Fibroblast of gingiva (primary cell): ENCODE measurements at places on chromosomes 12 and 14.
A peak's percentile ranks its signal among the peaks of the same experiment; 100 is the strongest.

GRCh38 chr12:91188778-91189177, 6.2 kb upstream of the DCN start:
- DNase-seq: no peak

- DNase-seq: no peak
Observed at GRCh38 chr12:184811-185575, 29.0 kb downstream of the SLC6A12 start.

GRCh38 chr14:99759546-99759925, 33.7 kb upstream of the EML1 start:
- no peak for DNase-seq

DNA sequence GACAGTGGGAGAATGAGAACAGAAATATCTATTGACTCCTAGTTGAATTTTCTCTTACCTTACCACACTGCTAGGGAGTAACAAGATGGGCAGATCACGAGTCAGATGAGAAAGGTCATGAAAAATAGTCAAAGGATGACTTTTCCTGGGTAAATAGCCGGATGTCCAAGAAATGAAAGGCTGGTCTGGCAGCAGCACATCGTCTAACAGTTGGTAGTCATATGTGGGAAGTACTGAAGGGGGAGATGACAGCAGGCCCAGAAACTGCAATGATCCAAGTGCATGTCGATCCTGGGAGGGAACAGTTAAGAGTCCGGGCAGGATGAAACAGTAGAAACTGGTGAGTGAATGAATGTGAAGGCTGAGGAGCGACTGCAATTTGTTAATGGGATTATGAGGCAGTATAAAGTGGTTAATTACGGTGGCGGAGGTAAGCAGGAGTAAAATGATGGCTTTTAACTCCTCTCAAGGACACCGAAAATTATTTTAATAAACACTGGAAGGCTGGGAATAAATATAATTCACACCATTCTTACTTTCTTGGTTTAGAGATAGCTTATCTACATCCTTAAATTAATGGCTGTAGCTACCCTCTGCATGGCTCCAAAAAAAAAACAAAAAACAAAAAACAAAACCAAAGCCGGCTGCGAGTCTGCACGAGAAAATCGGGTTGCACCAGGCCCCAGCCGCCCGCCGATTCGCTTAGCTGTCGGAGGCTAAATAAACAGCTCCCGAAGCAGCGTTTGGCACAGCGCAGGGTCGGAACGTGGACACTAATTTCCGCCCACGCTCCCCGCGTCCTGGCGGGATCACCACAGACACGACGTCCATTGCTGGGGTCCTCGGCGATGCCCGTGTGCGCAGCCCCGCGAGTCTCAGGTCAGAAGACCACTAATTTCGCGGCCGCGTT, 1.0 kb upstream of the ERC1 start:
- peak; percentile 80 for DNase-seq

DNA sequence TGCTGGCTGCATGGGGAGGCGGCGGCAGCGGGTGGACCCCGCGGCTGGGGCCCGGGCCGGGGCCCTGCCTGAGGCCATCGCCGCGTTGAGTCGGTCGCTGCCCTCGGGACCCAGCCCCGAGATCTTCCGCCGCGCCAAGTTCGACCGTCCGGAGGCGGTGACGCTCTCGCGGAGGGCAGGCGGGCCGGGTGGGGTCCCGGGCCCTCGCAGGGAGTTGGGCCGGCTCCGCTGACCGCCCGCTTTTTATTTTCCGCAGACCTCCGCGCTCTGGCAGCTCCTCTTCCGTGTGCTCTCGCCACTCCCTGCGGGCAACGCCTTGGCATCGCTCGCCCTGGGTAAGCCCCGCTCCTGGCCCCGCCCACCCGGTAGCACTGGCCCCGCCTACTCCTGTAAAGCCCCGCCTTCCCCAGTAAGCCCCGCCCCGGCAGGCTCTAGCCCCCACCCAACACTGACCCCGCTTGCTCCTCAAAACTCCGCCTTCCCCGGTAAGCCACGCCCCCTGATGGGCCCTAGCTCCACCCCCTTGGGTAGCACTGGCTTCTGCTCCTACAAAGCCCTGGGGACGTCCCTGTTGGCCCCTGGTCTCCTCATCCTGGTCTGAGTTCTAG, 424 bp downstream of the TEDC1 start:
- peak; percentile 32 for DNase-seq

DNA sequence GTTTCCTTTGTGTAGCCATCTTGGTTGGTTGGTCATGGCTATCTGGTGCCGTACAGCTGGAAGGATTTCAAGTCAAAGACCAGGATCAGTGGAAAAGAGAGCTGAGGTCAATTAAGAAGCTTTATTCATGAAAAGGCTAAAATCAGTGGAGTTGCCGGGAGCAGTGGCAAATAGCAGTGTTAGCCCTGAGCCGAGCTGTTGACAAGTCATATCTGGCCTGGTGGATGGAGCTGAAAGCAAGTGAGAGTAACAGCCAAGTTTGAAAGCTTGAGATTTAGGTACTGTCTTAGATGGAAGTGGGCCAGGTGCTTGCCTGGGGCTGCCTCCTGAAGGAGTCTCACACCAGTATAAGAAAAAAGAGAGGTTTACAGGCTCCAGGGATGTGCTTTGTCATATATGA, 9.0 kb downstream of the BATF start:
- no peak for DNase-seq

DNA sequence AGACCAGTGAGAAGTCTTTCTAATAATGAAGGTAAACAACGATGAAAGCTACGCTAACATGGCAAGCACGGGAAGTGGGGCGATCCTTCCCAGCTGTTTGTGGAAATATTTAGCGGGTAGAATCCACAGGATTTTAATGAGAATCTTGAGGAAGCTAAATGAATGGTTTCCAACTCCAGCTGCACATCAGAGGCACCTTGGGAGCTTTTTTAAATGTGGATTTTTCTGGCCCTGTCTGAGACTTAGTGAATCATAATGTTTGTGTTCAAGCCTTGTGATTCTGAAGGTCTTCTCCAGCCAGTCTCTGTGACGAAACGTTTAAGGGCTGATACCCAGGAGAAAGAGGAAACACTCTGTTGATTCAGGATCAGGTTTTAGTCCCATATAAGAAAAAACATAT, 169.8 kb downstream of the CAPZA3 start:
- no peak for DNase-seq

GRCh38 chr12:46149079-46149464, 119.8 kb downstream of the SLC38A1 start:
- DNase-seq: no peak

GRCh38 chr14:60839057-60839456, 104.5 kb downstream of the MNAT1 start:
- DNase-seq: no peak

- DNase-seq: no peak
Observed at GRCh38 chr14:58887931-58888330, 250.2 kb downstream of the DACT1 start.

- peak; percentile 46 for DNase-seq
Observed at GRCh38 chr12:26701604-26702215, 131.3 kb downstream of the ITPR2 start.

GRCh38 chr12:52543985-52544883, 8.7 kb downstream of the KRT71 start:
- DNase-seq: no peak

DNA sequence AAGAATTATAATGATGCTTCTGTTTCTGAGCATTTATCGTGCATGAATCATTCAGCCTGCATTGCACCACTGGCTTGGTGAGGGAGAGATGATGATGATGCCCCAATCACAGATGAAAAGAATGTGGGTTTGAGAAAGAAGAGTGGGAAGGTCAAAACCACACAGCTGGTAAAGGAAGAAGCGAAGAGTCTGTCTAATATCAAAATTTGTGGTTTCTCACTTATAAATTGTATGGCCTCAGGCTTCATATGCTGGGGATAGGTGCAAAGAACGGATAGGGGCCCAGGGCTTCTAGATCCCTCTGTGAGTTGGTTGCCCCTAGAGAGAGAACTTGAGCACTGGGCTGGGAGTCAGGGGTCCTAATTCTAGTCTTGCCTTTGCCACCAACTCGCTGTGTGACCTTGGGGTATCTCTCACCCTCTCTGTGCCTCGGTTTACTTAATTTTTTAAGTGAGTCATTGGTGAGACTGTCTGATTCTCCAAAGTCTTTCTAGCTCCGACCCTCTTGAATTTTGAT, 2.2 kb downstream of the OASL start:
- peak; percentile 72 for DNase-seq

GRCh38 chr14:37746140-37746832, 150.9 kb downstream of the TTC6 start:
- DNase-seq: no peak

DNA sequence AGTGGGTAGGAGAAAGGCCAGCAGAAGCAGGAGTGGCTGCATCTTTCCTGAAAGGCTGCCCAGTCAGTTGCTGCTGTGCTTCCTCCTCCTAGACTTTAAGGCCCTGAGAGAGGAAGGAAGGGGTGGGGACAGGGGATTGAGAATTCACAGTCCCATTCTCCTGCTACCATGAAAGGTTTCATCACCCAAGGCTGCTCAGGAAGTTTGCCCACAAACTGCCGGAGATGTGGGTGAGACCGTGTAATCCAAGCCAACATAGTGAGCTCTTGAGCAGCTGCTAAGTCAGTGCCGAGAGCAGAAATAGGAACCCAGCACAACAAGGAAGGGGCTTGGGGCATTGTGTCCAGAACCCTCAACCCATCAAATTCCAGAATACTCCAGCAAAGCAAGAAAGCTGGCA, at the start of gene CTSG:
Gene CTSG (minus strand): TSS at position 69 of the 400 bp plus-strand sequence. CDS start 27 bp downstream, at position 42.
- DNase-seq: no peak

GRCh38 chr12:40248034-40248433, 23.2 kb downstream of the LRRK2 start:
- DNase-seq: no peak

- DNase-seq: no peak
Observed at GRCh38 chr14:51596488-51597117, 55.1 kb upstream of the FRMD6 start.

GRCh38 chr14:35883677-35884293, 57.6 kb downstream of the BRMS1L start:
- peak; percentile 25 for DNase-seq

DNA sequence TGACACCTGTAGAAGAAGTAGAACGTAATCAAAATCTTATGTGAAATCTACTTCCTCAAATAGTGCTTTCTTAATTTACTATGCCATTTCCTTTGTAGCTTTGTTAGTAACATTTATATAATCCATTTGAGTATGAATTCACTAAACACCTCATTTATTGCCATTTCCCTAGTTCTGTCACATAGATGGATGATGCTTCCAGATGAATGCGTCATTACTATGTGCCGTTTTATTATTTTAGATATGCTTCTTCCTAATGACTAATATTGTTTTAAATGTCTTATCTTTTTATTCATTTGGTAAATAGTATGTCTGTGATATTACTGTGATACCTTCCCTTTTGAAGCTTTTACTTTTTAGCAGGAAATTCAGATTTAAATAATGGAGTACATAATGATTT, 14.4 kb downstream of the FRMD6 start:
- no peak for DNase-seq

- DNase-seq: peak; percentile 81
Observed at GRCh38 chr14:23209651-23210423, 26.4 kb upstream of the SLC7A8 start.

DNA sequence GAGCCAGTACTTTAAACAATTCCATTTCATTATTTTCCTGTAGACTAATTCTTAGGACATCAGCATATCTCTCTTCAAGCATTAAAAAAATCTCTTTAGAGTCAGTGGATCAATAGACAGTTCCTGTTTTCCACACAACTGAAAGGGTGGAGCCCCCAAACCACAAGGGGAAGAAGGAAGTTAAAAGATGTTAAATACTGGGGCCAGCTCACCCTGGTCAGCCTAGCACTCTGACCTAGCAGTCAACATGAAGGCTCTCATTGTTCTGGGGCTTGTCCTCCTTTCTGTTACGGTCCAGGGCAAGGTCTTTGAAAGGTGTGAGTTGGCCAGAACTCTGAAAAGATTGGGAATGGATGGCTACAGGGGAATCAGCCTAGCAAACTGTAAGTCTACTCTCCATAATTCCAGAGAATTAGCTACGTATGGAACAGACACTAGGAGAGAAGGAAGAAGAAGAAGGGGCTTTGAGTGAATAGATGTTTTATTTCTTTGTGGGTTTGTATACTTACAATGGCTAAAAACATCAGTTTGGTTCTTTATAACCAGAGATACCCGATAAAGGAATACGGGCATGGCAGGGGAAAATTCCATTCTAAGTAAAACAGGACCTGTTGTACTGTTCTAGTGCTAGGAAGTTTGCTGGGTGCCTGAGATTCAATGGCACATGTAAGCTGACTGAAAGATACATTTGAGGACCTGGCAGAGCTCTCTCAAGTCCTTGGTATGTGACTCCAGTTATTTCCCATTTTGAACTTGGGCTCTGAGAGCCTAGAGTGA, at the start of gene LYZ:
Gene LYZ (plus strand): TSS at position 220 of the 777 bp plus-strand sequence. CDS start 28 bp downstream, at position 248.
- no peak for DNase-seq

DNA sequence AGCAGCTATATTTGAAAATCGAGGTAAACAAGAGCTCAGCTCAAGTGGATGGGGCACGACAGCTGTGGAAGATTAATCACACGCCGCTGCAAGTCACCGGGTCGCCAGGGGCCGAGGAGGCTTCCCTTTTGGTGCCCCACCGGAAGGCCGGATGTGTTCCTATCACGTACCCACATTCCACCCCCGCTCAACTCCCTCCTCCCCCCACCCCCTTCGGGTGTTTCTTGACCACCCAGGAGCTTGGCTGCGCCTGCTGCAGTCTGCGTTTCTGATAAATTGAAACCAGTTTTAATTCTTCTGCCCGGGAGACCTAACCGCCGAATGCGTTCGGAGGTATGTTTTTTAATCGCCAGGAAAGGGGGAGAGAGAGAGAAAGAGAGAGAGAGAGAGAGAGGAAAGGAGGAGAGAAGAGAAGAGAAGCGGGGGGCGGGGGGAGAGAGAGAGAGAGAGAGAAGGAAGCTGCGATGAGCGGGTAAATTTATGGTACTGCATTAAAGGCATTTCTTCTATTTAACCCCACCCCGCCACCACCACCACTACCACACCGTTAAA, 1.8 kb downstream of the SLC8A3 start:
- DNase-seq: no peak

DNA sequence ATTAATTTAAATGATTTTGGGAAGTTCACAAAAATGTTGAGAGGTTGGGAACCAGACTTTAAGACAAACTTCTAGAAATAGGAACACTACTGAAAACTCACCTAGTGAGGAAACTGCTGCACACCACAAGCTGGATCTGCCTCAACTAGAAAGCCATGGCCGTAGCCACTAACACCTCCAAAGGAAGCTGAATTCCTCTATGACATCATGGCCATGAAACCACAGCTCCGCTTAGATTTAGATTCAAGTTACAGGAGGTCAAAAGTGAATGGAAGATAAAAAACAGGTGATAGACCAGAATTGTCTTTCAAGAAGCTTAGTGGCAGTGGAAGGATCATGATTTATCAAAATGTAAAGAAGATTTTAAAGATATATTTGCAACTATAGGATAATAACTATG, 208.8 kb upstream of the ALG10 start:
- no peak for DNase-seq

GRCh38 chr12:116303929-116304328, 26.4 kb upstream of the MED13L start:
- DNase-seq: peak; percentile 61
